Activated gamma-delta T cell treated with anti-CD3 and anti-CD28 coated beads, Interleukin-2, amount 50 U/mL, for 16 hours (primary cell): ENCODE measurements at places on chromosomes 13 and 19.
A peak's percentile ranks its signal among the peaks of the same experiment; 100 is the strongest.

DNA sequence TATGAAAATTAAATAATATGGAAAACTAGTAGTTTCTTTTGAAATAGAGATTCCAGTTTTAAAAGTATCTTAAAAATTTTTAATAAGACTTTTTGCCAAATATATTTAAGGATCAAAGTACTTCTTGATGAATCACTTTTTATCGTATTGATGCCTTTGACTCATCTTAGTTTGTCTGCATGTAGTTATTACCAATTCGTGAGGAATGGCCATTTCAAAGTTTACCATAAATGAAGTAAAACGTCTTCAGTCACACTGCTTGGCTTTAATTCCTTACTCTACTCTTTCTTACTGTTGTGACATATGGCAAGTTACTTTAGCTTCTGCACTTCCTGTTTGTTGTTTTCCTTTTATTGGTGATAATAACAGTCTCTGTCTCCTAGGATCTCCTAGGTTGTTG, 38.3 kb downstream of the NDFIP2 start:
- DNase-seq, result no peak

DNA sequence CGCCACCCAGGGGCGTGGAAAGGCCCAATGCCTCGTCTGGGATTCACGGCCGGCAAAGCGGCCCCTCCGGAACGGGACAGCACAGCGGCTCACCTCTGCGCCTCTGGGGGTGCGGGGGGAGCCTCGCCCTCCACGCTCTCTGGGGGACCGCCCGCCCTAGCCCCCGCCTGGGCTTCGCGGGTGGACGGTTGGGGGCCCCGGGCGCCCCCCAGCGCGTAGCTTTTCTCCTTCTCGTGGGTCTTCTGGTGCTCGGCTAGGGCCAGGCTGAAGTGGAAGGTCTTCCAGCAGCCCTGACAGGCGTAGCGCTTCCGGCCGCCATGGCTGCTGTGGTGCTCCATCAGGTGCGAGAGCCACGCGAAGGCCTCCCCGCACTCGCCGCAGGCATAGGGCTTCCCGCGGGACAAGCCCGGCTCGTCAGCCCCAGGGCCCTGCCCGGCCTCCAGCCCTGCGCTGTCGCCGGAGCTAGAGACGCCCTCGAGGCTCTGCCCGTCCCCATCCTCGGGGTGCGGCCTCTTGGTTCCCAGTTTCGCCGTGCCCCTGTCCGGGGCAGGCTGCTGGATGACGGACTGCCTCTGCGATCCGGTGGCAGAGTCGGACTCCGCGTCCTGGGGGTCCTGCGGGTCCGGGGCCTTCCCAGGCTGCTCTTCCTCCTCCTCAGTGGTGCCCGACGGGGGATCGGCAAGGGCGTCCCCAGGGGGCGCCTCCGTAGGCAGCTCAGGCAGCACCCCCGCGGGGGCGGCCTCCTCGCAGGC, 13.3 kb downstream of the ZSCAN18 start:
- DNase-seq, result no peak

- DNase-seq, result no peak
Observed at GRCh38 chr13:32851083-32852069, 164.8 kb upstream of the KL start.

GRCh38 chr19:16142032-16142580, 1.4 kb upstream of the HSH2D start:
- DNase-seq, result no peak

DNA sequence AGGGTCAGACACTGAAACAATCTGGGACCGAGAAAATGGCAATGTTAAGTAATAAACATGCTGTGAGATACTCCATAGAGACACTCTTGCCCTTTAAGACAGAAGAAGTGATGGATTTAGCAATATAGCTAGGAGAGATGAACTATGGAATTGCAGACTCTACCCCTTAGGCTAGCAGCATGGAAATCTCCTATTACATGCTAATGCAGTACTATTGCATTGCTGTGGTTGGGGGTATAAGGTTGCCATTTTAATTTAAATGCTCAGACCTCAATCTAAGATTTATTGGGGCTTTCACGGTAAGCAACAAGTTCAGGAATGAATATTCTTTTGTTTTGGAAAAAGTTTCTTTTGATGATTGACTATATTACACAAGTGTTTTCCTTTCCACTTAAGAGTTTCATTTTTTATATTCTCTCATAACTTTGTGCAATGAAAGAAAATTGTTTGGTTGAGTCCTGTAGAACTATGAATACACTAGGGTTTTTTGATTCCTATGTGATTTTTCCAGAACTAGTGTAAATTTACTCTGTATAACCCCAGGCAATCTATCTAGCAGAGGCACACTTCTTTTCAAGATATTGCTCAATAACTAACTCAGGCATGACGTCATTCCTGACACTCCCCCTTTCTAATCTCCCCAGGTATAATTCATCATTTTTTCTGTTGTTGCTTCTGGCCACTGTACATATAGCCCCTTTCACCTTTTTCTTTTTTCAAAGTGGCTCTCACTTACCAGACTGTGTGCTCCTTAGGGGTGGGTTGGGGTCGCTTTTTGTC, 394.7 kb upstream of the KLF12 start:
- DNase-seq, result no peak

DNA sequence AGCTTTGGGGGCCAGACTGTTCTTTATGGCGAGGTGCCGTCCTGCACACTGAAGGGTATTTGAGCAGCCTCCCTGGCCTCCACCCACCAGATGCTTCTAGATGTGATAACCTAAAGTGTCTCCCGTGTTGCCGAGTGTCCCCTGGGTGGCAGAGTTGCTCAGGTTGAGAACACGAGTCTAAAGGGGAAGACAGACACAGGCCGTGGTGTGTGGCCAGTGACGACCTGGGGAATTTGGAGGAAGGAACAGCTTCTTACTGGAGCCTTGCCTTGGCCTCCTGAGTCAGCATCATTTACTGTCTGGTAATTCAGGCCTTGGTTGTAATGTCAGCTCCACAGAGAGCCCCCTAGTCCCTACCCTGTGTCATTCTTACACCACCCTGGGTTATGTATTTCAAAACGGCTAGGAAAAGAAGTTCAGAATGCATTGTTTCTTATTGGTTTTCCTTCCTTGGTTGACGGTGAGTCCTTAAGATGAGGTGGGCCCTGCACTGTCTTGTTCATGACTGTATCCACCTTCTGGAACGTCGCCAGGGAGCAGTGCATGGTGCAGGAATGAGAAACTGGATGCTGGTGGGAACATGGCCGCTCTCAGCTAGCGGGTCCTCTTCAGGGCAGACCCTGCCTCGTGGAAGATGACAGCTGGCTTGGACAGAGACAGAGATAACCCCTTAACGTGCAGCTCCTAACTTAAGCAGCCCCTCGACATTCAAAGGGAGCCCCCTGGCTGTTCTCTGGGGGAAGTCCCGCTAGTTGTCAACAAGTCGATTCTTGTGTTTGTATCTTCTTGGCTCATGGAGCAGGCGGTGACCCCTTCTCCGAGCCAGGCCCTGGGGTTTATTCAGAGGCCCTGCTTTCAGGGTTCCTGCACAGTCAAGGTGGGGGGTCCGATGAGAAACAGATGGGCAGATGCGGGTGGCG, 7.2 kb downstream of the SIN3B start:
- DNase-seq, result no peak

- peak; percentile 70 for DNase-seq
Observed at GRCh38 chr19:51097166-51097738, 11.0 kb downstream of the CTU1 start.

GRCh38 chr13:48400850-48401291, 12.0 kb downstream of the LPAR6 start:
- DNase-seq, result no peak

- DNase-seq, result no peak
Observed at GRCh38 chr13:47687577-47687976, 313.5 kb downstream of the SUCLA2 start.

GRCh38 chr19:45311621-45312020, 11.1 kb downstream of the CKM start:
- DNase-seq, result no peak

GRCh38 chr19:38381138-38381537, 6.7 kb downstream of the GGN start:
- no peak for DNase-seq

DNA sequence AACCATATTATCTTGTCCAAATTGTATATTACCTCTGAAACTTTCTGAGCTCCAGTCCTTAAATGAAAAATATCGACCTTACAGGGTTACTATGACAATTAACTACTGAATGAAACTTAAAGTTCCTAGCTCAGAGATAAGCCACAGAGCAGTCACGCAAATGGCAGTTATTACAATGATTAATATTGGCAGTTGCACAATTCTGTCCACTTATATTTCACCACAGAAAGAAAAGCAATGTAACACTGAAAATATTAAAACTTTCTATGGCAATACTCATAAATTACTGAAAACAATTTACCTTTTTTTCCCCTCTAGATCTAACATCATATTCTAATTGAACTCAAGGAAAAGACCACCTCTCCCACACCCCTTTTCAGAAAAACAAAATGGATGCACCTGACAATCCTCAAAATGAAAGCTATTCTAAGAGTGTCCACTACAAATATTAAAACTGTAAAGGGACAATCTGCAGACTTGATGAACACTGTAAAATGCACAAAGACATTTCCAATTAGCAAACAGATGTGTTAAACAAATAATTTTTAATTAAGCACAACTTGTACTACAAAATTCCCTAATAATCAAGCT, 14.6 kb downstream of the LNX2 start:
- DNase-seq, result no peak

DNA sequence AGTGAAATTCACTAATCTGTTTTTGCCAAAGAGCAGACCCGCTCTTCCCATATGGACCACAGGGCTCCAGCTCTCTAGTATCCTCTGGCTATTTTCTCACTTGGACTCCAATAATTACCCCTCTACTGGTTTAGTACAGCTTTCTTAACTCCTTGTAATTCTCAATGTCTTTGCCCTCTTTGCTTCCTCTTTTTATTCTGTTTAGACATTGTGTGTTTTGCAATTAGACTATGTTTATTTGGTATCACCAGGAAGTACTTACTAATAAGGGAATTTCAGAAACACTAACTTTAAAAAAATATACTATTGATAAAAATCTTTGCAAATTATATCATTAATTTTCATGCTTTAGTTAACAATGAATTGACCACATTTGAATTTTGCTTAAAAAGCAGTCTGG, 111.6 kb upstream of the OBI1 start:
- DNase-seq, result no peak

GRCh38 chr13:49314344-49314882, 66.7 kb downstream of the CDADC1 start:
- no peak for DNase-seq

DNA sequence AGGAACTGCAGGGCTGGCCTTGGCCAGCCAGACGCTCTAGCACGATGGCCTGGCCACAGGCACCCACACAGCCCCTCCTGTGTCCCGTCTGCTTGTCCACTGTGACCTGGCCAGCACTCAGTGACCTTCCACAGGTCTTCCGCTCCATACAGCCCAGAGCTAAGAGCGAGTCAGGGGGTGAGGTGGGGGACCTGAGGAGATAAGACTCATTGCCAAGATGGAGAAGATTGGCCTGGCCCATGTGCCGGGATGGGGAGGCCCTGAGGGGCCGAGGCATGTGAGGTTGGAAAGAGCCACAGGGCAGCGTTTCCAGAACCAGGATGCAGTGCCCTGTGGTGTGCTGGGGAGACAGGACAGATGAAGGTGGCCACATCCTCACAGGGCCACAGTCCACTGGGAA, 10.2 kb upstream of the SLC7A9 start:
- no peak for DNase-seq
